ENCODE measurements at places on chromosomes 2 and 18.

GRCh38 chr2:126244937-126245336 lies 411.0 kb upstream of the GYPC start:
- peak; percentile 29 for DNase-seq

DNA sequence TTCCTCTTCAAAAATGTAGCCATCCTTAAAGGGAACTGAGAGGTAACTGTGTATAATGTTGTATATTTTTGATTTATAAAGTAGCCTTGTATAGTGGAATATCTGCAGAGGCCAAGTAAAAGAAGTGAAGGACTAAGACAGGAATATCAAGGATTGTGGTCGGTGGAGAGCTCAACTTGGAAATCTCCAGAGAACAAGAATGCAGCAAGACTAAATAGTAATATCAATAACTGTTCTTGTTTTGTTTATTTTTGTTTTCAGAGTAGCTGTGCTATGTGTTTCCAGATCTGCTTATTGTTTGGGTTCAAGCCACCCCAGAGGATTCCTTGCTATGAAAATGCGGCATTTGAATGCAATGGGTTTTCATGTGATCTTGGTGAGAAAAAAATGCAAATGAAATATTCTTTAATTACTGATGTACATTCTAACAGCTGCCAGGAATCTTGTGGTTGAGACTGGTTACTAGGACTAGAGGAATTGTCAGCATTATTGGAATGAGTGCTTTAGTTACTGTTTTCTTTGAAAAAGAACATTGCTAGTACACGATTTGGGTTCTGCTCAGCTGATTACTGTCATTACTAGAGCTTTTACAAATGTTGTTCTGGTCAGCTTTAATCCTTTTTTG lies 25.0 kb downstream of the FASTKD2 start:
- DNase-seq, result no peak

GRCh38 chr2:72973137-72973535 lies 55.8 kb downstream of the EMX1 start:
- DNase-seq, result no peak

- DNase-seq, result no peak
Observed at GRCh38 chr18:6486313-6486712, 71.6 kb upstream of the L3MBTL4 start.

DNA sequence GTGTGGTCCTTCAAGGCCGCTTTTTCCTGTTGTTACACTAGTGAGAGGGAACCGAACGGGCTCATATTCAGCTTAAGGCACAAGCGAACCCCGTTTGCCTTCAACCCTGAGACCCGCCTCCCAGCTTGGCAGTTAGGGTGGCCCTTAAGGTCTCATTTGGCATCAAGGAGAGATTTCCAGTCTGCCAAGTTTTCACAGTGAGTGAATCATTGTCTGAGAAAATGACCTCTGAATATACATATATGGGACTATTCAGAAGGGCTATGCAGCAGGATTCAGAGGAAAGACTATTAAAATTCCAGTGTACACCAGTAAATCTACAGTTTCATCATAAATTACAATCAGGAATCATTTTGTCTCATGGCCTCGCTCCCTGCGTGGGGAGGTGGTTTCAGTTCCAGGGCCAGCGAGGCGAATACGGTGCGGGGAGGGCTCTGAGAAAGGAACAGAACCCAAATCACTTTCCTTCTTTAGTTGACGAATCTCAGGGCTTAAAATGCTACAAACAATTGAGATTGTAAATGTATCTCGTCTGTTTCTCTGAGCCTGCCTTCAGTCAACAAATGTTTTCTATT lies 231.4 kb downstream of the FAM210A start:
- DNase-seq, result no peak

GRCh38 chr2:181456660-181457120 lies 496 bp upstream of the ITGA4 start:
- peak; percentile 49 for DNase-seq

- peak; percentile 44 for DNase-seq
Observed at GRCh38 chr2:101474731-101475384, at the start of gene RFX8. TSS of gene RFX8 (minus strand) at chr2:101475112. CDS start at chr2:101466848, 8,264 bp downstream.

DNA sequence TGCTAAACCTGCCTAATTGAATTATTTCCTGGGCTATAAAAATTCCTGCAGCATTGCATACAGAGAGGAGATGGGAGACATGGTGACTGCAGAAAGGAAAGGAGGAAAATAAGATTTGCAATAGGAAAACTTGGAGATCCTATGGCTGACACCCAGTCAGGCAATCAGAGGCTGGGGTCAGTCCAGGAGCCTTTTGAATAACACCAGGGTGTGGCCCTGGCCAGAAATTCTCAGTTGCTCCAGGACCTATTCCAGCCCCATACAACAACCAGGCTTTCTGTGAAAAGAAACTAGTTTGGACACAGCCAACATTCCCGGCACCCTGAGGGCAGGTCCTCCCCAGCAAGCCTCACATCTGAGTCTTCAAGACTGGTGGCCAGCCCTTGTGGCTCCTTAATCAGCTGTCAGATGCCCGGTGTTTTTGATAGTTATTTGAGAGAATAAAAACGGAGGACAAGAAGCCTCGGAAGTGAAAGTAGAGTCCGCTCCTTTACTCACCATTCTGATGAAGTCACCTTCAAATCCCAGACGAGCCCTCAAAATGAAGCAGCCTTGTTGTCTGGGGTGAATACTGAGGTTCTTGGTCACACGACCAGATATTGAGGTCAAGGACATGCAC lies 31.1 kb upstream of the GMCL1 start:
- no peak for DNase-seq

- DNase-seq, result peak; percentile 9
Observed at GRCh38 chr2:190023860-190024259, 38.7 kb downstream of the MSTN start.

DNA sequence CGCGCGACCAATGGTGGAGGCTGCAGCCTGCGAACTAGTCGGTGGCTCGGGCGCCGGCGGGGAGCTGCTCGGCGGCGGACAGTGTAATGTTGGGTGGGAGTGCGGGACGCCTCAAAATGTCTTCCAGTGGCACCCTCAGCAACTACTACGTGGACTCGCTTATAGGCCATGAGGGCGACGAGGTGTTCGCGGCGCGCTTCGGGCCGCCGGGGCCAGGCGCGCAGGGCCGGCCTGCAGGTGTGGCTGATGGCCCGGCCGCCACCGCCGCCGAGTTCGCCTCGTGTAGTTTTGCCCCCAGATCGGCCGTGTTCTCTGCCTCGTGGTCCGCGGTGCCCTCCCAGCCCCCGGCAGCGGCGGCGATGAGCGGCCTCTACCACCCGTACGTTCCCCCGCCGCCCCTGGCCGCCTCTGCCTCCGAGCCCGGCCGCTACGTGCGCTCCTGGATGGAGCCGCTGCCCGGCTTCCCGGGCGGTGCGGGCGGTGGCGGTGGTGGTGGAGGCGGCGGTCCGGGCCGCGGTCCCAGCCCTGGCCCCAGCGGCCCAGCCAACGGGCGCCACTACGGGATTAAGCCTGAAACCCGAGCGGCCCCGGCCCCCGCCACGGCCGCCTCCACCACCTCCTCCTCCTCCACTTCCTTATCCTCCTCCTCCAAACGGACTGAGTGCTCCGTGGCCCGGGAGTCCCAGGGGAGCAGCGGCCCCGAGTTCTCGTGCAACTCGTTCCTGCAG lies at the start of gene HOXD9:
Gene HOXD9 (plus strand): TSS at position 37 of the 728 bp plus-strand sequence. CDS start 50 bp downstream, at position 87.
- no peak for DNase-seq

GRCh38 chr2:39728941-39729351 lies 50.1 kb downstream of the THUMPD2 start:
- peak; percentile 22 for DNase-seq

GRCh38 chr18:32847691-32848090 lies 74.9 kb upstream of the KLHL14 start:
- no peak for DNase-seq

GRCh38 chr2:172210599-172210998 lies 107.9 kb upstream of the DLX2 start:
- DNase-seq, result no peak

GRCh38 chr2:68266655-68267054 lies 14.3 kb upstream of the PPP3R1 start:
- DNase-seq, result no peak

- no peak for DNase-seq
Observed at GRCh38 chr2:222042666-222043065, 256.1 kb downstream of the PAX3 start.

GRCh38 chr18:49109565-49110251 lies 158.9 kb upstream of the SMAD7 start:
- DNase-seq, result no peak

- no peak for DNase-seq
Observed at GRCh38 chr18:56992777-56993176, 154.1 kb upstream of the BOD1L2 start.

GRCh38 chr2:114192362-114192761 lies 250.1 kb upstream of the DPP10 start:
- DNase-seq, result no peak

All from GM13977 (cell line).